ENCODE measurements at places on chromosomes 13 and 19. TPM values are rescaled to one million over a fixed set of nuclear protein-coding genes. Genes with fewer than 3 reads are reported as not detected.

- peaks cover 34% of the 10 kb centered on the region for H3K4me1 ChIP-seq
- peak overlapping the region; percentile 60 for H3K4me3 ChIP-seq
- DNase-seq: peak; percentile 99
- no peaks in the 10 kb centered on the region for H3K27me3 ChIP-seq
Measured at GRCh38 chr19:45443462-45444317, 20.0 kb upstream of the ERCC1 start.

- no peaks in the 10 kb centered on the region for H3K27me3 ChIP-seq
- H3K4me3 ChIP-seq: peak overlapping the region; percentile 41
- no peaks in the 10 kb centered on the region for H3K36me3 ChIP-seq
- DNase-seq: peak; percentile 87
- peak overlapping the region; percentile 81 for H3K27ac ChIP-seq
Measured at GRCh38 chr13:40109351-40109844, 453.9 kb downstream of the COG6 start.

DNA sequence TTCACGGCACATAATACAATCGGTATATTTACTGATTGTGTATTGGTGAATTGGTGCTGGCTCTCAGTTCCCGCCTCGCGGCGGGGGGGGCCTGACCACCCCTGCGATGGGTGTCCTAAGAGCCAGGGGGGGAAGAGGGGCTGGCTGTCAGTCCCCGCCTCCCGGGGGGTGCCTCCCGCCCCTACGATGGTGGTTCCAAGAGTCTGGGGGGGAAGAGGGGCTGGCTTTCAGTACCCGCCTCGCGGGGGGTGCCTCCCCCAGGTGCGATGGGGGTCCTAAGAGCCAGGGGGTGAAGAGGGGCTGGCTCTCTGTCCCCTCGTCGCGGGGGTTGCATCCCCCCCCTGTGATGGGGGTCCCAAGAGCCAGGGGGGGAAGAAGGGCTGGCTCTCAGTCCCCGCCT lies 2321.8 kb upstream of the PCDH20 start:
- no peaks in the 10 kb centered on the region for H3K4me1 ChIP-seq
- H3K27me3 ChIP-seq: no peaks in the 10 kb centered on the region
- DNase-seq: no peak
- no peak overlapping the region for H3K27ac ChIP-seq

- DNase-seq: peak; percentile 94
- H3K4me1 ChIP-seq: peaks cover 30% of the 10 kb centered on the region
- H3K27me3 ChIP-seq: no peaks in the 10 kb centered on the region
- peak overlapping the region; percentile 59 for H3K4me3 ChIP-seq
Measured at GRCh38 chr13:75760131-75761021, 124.2 kb downstream of the LMO7 start.

DNA sequence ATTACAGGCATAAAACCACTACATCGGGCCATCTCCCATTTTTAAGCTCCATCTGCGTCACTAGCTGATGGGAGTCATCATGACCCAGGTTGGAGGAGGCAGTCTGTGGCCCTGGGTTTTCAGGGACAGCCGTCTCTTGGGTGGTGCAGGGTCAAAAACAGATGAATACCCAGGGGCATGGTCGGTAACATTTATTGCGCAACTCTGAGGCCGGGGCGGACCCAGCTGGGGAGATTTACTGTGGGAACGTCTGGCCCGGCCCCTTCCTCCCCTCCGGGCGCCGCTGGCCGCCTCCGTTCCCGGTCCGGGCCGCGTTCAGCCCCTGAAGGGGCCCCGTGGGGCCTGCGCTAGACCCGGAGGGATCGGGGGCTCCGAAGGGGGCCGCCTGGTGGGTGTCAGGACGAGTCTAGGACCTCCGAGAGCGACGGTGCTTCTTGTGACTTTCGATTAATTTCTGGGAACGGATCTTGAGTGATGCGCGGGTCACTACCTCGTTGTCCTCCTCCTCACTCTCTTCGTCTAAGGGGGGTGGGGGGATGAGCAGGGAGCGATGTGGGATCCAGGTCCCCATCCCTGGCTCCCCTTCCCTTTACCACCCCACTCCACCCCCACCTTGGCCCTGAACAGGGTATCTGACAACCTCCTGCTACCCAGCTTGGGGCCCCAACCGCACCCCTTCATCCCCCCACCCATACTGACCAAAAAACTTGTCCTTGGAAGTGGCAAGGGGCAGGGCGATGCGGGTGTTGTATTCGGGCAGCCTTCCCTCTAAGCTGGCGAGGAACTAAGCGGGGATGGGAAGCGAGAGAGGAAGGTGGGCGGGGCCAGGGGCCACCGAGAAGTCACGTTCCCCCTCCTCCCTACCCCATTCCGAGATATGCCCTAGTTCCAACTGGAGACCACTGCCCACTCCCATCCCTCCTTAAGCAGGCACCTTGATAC lies 1.6 kb upstream of the RGL3 start:
- H3K27me3 ChIP-seq: no peaks in the 10 kb centered on the region
- peaks cover 23% of the 10 kb centered on the region for H3K4me1 ChIP-seq
- no peak overlapping the region for H3K4me3 ChIP-seq
- no peak for DNase-seq
- H3K36me3 ChIP-seq: peaks cover 9% of the 10 kb centered on the region

CEACAM20 gene
- total RNA-seq: not detected

DNA sequence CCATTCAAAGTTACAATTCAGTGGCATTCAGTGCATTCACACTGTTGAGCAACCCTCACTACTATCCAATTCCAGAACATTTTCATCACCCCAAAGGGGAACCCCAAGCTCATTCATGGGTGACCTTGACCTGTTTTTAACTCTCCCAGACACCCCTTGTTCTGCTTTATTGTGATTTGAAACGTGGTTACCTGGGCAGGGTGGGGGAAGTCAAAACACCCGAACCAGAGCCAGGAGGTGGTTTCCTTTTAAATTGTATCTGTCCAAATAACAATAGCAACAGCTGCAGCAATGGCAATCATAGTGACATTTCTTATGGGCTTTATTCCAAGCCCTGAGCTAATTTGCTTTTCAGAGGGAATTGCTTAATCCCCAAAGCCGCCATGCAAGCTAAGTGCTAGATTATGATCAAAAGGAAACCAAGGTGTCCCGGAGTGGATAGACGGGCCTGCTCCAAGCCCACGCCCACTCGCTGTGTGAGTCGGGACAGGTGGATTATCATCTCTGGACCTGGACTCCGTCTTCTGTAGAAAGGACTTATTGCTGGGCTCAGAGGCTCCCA lies 6.1 kb downstream of the PTGIR start:
- H3K36me3 ChIP-seq: no peaks in the 10 kb centered on the region
- no peaks in the 10 kb centered on the region for H3K27me3 ChIP-seq
- H3K27ac ChIP-seq: no peak overlapping the region
- peak; percentile 39 for DNase-seq

Data from PC-9 (cell line).